T-helper 2 cell (primary cell): ENCODE measurements at places on chromosomes 12 and 14.

- no peak for DNase-seq
Observed at GRCh38 chr12:118299791-118300460, 72.8 kb downstream of the TAOK3 start.

DNA sequence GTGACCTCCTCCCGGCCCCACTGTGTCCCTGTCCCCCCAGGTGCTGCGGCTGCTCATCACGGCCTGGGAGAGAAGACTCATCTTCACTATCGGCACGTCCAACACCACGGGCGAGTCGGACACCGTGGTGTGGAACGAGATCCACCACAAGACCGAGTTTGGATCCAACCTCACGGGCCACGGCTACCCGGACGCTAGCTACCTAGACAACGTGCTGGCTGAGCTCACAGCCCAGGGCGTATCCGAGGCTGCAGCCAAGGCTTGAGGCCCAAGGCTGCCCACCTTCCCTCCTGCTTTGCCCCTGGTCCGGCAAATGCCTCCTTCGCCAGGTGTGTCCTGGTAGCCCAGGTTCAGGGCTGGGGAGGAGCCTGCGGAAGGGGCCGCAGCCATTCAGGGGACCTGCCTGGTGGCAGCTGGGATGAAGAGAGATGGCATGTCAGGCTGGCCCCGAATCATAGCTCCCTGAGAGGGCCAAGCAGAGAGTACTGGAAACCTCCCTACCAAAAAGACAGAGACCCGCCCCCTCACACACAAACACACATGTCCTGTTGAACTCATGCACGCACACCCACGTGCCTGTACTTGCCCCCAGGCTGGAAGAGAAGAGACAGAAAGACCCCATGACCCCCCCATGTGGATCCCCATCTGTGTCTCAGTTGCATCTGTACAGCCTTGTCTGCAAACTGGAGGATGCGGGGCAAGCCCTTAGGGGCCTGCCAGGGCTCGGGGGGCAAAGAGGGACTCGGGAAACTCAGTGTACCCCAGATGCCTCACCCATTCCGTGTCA lies 38.7 kb downstream of the RASAL1 start:
- DNase-seq: no peak

DNA sequence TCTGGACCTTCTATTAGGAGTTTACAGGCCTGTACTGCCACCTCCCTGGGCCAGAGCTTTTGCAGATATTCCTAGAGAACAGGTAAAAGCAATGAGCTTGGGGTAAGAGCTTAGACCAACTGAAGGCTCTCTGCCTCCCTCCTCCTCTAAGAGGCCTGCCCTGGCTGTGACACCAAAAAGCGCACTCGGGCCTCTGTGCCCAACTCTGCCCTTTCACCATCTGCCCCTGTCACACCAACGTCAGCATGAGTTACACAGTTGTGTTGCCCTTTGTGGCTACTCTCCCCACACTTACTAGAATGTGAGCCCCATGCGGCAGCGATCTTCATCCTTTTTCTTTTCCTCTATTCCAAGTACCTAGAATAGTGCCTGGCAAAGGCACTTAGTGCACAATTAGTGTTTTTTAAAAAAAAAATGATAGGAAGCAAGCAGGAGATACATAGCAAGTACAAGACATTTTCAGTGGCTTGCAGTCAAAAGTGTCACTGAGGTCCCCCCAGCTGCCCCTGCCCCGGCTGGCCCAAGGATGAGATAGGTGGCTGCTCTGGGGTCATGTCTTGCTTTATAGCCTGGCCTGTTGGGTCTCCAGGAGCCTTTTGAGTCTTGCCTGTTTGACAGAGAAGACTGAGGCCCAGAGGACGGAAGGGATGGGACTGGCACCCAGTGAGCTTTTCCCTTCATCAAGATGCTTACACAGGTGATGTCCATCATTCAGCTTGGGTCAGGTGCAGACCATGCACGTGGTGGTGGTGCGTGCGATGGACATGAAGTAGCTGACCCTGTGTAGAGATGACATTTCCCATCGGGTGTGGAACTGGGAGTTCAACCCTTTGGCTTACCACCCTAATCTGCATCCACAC lies 12.5 kb downstream of the CKB start:
- DNase-seq: no peak

GRCh38 chr12:25152055-25152454 lies 42.9 kb downstream of the DNAI7 start:
- no peak for DNase-seq

DNA sequence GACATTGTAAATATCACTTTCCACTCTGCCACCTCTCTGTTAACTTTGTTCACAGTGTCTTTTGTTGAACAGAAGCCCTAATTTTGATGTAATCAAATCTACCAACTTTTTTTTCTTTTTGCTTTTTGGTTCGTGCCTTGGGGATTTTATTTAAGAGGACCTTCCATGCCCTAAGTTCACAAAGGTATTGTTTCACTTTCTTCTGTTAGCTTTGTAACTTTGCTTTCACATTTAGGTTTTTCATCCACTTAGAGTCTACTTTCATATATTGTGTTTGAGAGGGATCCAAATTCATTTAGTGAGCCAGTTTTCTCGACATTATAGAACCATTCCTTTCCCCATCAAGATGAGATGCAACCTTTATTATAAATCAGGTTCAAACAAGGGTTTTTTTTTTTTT lies 275.7 kb upstream of the CRY1 start:
- DNase-seq: no peak

GRCh38 chr14:54377501-54377900 lies 19.3 kb upstream of the CDKN3 start:
- DNase-seq: no peak

GRCh38 chr12:110277530-110278254 lies 3.4 kb upstream of the ATP2A2 start:
- DNase-seq: no peak

GRCh38 chr14:75822522-75823141 lies 159.2 kb downstream of the TGFB3 start:
- no peak for DNase-seq

DNA sequence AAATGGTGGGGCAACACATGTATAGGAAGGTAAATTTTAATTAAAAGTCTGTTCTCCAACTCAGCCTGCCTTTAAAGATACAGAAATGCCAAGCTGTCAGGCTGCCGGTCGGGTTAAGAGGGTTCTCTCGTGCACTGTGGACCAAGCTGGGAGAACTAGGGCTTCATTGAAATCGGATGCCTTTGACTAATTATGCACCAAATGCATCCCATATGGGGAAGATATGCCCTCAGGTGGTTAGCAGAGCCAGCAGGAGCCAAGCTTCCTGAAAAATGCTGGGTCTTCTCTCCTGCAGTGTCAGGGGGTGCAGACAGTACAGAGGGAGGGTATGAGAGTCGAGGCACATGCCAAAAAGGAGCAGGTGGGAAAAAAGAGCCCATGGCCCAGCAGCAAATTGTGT lies 236.1 kb downstream of the CACNA1C start:
- no peak for DNase-seq

DNA sequence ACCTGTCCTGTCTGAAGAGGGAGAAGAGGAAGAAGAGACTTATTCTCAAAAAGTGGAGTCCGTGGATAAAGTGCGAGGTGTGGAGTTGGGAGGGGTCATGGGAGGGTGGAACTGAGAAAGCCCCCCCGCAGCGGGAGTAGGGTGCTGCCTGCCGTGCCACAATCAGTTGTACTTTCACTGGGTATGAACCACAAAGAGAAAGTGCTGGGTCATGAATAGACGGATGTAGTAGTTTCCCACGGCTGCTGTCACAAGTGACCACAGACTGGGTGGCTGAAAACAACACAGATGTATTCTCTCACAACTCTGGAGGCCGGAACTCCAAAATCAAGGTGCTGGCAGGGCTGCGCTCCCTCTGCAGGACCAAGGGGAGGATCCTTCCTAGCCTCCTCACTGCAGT lies 5.5 kb downstream of the DNAH10 start:
- DNase-seq: no peak

DNA sequence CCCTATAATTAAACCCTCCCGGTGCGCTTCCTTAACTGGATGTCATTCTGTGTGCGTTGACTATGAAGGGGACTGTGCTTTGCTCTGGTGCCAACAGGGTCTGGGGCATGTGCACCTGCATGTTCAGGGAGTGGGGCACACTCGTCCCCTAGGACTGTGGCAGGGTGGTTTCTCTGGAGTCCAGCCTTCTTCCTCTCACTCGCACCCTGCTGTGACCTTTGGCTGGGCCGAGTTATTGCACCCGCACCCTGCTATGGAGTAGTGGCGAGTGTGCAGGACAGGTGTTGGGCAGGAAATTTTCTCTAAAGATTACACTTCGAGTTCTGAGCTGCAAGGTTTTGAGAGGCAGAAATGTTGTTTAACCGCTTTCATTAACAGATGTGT lies 138.9 kb downstream of the PLXNC1 start:
- DNase-seq: no peak

GRCh38 chr14:94571950-94572349 lies 9.3 kb upstream of the SERPINA5 start:
- DNase-seq: no peak
